Bronchial epithelial cell (primary cell): ENCODE measurements at places on chromosomes 3 and 15.

- DNase-seq = no peak
Observed at GRCh38 chr3:17238023-17238422, 353.3 kb downstream of the PLCL2 start.

DNA sequence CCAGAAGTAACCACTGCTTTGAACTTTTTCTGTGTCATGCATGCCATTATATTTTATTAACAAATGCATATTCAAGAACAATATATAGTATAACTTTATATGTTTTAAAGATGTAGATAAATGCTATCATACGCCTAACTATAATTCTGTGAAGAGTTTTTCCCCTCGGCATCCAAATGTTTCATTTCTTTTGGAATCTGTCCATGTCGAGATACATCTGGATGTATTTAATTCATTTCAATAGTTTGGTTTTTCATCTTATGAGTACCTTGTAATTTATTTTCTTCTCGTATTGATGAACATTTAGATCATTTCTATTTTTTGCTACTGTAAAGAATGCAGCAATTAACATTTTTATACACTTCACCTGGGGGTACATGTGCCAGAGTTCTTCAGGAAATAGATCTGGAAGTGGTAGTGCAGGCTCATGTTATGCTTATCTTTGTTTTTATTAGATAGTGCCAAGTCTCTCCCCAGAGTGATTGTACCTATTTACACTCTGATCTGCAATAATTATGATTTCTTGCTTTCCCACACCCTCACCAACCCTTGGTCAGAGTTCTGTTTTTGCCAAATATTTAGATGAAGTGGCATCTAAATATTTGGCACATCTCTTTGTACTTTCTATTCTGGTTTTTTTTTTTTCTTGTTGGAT lies 29.7 kb downstream of the USP13 start:
- no peak for DNase-seq

- no peak for DNase-seq
Observed at GRCh38 chr3:188036375-188037194, 117.4 kb upstream of the LPP start.

DNA sequence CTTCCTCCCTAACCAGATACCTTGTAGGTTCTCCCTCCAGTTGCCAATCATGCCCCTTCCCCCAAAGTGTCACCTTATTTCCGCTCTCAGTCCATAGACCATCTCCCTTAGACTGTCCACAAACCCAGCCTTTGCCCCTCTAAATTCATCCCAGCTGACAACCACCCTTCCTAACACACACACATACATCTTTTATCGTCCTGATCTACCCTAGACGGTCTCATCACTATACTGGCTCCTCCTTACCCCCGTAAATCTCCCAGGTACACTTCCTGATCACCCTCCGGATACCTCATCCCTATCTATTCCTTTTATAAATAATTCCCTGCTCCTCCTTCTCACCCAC lies 828 bp downstream of the THOC7 start:
- no peak for DNase-seq

GRCh38 chr3:99761415-99762165 lies 56.1 kb upstream of the CMSS1 start:
- no peak for DNase-seq

DNA sequence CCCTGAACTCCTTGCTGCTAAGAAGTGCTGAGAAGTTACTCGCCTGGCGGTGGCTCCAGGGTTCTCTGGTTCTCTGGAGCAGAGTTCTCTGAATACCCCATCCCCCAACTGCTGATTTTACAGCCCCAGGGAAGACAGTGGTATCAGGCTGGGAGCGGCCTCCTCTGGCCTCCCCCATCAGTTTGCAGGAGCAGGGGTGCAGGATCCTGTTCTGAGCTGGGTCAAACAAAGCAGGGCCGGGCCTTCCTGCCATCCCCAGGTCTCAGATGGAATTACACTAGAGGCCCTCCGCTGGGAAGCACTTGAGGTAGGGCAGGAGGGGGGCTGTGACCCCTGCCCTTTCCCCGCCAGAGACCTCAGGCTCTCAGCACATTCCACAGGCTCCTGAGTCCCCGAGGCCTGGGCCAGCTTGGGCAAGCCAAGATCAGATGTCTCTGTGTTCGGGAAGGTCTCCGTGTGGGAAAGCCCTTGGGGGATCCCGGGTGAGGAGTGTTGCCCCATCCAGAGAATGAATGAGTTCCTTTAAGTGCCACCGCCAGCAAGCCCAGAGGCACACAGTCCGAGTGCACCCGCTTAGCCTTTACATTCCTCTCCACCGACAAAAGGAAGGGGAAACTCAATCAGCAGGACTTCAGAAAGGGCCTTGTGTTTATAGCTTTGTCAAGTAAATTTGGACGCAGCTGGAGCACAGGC lies 149.9 kb downstream of the LRRK1 start:
- peak; percentile 61 for DNase-seq

- DNase-seq = no peak
Observed at GRCh38 chr3:124207873-124208485, 216.1 kb upstream of the ROPN1 start.

GRCh38 chr3:61828880-61829721 lies 267.7 kb downstream of the PTPRG start:
- DNase-seq = no peak

- peak; percentile 99 for DNase-seq
Observed at GRCh38 chr3:133573054-133573628, 345 bp upstream of the CDV3 start.

GRCh38 chr3:71652781-71653413 lies 69.4 kb upstream of the FOXP1 start:
- peak; percentile 58 for DNase-seq

GRCh38 chr15:64667736-64668161 lies 107.6 kb downstream of the RBPMS2 start:
- no peak for DNase-seq

DNA sequence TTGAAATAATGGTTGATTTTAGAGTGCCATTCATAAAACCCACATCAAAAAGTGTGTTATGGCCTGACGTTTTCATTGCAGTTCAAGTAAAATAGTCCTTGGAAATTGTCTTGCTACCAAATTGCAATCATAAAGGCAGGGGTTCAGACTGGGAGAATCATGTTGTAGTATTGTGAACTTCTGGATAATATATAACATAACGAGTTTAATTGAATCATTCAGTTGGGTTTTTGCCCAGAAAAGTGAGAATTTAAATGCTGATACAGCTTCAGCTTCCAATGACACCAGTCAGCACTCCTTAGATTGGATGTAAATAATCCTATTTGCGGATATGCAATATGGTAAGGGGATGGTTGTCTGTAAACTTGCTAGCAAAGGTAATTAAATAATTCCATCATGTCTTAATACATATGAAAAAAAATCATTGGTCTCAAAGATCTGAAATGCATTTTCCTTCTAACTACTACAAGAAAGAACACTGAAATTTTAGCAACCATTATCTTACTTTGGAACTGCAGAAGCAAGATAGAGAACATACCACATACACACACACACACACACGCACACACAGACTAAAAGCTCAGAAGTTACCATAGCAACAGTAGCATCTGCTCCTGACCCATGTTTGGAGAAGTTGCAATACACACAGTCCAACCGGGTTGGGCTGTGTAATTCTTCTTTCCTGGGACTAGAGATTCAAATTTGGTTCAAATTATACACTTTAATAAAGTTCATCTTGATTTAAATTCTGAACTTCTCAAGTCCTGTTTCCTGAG lies 686.2 kb upstream of the NR2F2 start:
- DNase-seq = no peak

GRCh38 chr3:139887431-139887830 lies 47.6 kb upstream of the CLSTN2 start:
- DNase-seq = no peak

- peak; percentile 47 for DNase-seq
Observed at GRCh38 chr15:88834211-88834812, 31.1 kb downstream of the ACAN start.

DNA sequence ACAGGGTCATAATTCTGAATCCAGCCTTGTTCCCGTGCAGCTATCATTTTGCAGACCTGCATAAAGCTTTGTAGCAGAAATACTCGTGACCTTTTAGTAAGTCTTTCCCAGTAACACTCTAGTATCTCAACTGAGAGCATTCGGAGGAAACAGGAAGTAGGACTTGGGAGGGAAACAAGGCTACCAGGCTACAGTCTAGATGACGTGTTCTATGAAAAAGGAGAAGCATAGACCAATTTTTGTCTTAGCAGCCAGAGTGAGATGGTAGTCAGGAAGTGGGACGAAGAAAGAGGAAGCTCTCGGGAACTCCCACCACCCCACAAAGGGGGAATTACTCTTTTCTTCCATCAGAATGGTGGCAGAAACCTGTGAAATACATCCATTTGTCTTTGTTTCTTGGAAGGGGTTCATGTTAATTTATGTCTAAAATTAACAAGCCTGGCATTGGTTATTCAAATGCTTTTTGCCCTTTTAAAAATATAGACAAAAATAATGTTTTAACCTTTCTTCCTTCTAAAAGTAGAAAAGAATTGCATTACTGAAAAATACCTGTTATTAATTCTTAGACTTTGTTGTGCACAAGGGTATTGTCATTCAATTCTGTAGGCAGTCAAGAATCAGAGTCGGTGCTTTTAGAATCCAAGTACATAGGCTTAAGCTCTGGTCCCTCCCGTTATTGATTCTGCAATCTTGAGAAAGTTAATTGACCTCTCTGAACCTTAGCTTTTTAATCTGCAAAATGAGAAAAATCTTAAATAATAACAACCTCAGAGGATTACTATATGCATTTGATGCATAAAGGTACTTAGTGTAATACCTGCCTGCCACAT lies 1.6 kb upstream of the SUCNR1 start:
- DNase-seq = no peak

- DNase-seq = no peak
Observed at GRCh38 chr15:81073801-81074200, 60.3 kb upstream of the CFAP161 start.

DNA sequence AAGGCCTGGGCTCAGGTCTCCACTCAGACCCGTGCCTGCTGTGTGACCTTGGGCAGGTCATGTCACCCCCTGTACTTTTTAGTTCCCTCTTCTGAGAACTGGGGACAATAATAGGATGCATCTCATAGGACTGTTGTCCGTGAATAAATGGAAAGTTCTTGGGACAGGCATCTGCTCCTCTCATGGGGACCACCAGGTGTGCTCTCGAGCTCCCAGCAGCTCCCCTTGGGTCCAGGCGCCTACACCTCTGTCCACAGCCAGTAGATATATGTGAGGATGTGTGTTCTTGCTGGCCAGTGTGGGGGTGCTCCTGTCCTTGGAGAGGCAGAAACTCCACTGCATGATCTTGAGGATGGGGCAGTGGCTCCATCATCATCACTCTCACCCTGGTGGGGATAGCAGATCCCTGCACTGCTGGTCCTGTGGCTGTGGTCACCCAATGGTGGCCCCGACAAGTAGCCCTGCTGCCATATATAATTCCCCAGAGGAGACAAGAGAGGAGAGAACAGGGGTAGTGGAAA lies 257.6 kb upstream of the TLE3 start:
- DNase-seq = no peak

GRCh38 chr3:127780536-127781400 lies 41.5 kb downstream of the MGLL start:
- no peak for DNase-seq

DNA sequence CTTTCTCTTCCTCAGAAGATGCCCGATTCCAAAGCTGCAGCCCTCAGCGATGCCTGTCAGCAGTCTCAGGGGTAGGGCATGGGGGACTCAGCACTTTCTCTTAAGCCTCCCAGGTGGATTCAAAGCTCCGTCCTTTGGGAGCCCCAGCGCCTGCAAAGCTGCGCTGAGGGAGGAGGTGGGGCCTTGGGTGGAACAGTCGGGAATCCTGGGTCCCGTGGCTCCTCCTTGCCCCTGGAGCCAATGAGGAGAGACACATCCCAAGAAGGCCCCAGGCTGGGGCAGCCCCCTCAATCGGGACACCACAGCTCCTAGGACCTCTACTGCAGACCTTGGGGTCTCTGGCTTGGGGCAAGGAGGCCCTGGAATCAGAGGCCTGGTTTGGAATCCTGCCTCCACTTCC lies 227.5 kb upstream of the IGF1R start:
- no peak for DNase-seq

- DNase-seq = no peak
Observed at GRCh38 chr15:25718597-25718996, 144.5 kb downstream of the ATP10A start.

DNA sequence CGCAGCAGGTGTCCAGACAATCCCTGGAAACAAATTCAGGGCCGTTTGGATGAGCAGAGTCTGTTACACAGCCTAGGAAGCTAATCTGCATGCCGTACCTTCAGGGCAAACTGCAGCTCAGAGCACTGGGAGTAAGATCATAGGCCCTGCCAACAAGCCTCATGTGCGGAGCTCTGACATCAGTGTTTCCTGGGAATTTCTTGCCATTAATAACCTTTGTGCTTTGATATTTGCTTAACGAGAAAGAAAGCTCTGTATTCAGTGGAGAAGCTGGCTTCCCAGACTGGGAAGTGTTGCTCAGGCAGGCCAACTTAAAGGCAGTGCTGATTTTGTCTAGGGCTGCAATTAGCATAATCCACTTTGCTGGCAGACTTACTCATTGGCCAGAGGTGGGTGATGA lies 116.1 kb upstream of the KLHL25 start:
- DNase-seq = peak; percentile 11

GRCh38 chr3:171419457-171419856 lies 40.7 kb downstream of the TNIK start:
- no peak for DNase-seq

- no peak for DNase-seq
Observed at GRCh38 chr3:53750253-53751210, 95.7 kb downstream of the CHDH start.

DNA sequence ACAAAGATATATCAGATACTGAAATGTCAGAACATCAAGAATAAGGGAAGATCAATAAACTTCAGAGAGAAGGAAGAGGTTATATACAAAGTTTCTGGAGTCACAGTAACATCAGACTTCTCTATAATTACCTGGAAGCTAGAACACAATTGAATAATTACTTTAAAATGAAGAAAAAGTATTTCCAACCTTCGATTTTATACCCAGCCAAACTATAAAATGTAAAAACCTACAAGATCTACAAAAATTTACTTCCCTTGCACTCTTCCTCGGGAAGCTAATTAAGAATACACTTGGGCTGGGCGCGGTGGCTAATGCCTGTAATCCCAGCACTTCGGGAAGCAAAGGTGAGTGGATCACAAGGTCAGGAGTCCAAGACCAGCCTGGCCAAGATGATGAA lies 6.6 kb upstream of the MINDY2 start:
- DNase-seq = no peak

DNA sequence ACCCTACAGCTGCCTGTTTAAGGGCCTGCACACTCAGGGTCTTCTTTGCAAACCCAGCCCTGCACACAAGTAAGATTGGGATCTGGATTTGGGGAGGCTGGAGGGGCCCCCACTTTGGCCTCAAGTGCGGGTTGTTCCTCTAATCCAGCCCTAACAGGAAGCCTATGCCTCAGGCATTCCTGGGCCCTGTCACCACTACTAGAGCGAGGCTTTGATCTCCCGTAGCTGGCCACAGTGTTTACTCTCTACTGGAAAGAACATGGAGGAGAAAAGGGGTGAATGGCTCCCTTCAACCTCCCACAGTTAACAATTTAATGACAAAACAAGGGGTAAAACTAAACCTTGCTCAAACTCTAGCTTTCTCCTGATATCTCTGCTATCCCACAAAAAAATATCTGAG lies 48.4 kb downstream of the DZIP1L start:
- no peak for DNase-seq
